ENCODE measurements at places on chromosomes 12 and 14. TPM values are rescaled to one million over a fixed set of nuclear protein-coding genes. Genes with fewer than 3 reads are reported as not detected.

The TPPP2 gene
- polyA plus RNA-seq: 0.49 TPM

The PIP4P1 gene
- 21.0 TPM for polyA plus RNA-seq

The TMEM260 gene
- 9.6 TPM for polyA plus RNA-seq

The LGR5 gene
- 4.5 TPM for polyA plus RNA-seq

The GSG1 gene
- polyA plus RNA-seq: 6.4 TPM

The KRT6C gene
- polyA plus RNA-seq: not detected

The ITGA5 gene
- polyA plus RNA-seq: 98.8 TPM

The SPX gene
- polyA plus RNA-seq: 29.0 TPM

The KLRC2 gene
- not detected for polyA plus RNA-seq
